Epithelial cell of proximal tubule (primary cell): ENCODE measurements at places on chromosomes 11 and 22. TPM values are rescaled to one million over a fixed set of nuclear protein-coding genes. Genes with fewer than 3 reads are reported as not detected.

SVIP gene
- total RNA-seq = 13.0 and 14.8 TPM in 2 replicates

EIF4ENIF1 gene
- 11.1 and 12.7 TPM in 2 replicates for total RNA-seq

MTNR1B gene
- total RNA-seq = not detected in 2 replicates

DNA sequence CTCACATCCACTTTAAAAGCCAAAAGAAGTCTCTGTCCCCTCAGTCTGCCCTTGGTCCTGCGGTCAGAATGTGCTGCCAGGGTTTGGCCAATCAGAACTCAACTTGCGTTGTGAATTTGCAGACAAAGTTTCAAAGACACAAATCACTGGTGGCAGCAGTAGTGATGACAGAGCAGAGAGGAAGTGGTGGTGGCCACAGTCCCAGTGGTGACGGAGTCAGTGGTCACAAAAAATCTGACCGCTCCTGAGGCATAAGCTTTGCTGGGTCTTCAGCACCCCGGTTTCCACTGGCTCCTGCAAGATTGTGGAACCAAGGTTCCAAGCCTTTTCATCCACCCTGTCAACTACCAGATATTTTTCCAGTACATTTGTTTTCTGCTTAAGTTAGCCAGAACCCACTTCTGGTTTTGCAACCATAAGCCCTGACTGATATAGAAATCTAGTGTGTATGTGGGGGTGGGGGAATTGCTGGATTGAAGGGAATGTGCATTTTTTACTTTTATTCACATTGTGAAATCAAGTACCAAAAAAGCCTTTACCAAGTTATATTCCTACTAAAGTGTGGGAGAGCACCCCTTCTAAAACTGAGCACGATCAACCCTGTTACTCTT lies 112.3 kb downstream of the TMPRSS5 start:
- DNase-seq = no peak

STK33 gene
- total RNA-seq = 13.0 and 14.4 TPM in 2 replicates

YPEL1 gene
- total RNA-seq = 1.5 and 7.3 TPM in 2 replicates
